Right ventricle myocardium superior (tissue), 1 donor: ENCODE measurements at places on chromosomes 6 and 20. TPM values are rescaled to one million over a fixed set of nuclear protein-coding genes. Genes with fewer than 3 reads are reported as not detected.

GRCh38 chr20:35135867-35136586 lies 11.1 kb downstream of the EDEM2 start:
- DNase-seq, result peak; percentile 57

Gene SLC13A3
- total RNA-seq, result 0.30 TPM

Gene SAMD10
- total RNA-seq, result 6.0 TPM

DNA sequence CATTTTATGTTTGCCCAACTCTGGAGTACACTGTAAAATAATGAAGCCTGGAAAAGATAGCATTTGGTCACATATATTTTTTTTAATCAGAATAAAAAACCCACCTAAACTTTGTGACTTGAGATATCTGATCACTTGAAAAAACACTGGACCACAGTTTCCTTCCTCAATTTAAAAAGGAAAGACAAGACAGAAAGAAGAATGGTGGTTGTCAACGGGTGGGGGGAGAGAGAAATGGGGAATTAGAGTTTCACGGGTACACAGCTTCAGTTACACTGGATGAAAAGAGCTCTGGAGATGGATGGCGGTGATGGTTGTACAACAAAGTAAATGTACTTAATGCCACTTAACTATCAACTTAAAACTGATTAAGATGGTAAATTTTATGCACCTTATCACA lies 14.7 kb upstream of the DST start:
- no peak for DNase-seq

DNA sequence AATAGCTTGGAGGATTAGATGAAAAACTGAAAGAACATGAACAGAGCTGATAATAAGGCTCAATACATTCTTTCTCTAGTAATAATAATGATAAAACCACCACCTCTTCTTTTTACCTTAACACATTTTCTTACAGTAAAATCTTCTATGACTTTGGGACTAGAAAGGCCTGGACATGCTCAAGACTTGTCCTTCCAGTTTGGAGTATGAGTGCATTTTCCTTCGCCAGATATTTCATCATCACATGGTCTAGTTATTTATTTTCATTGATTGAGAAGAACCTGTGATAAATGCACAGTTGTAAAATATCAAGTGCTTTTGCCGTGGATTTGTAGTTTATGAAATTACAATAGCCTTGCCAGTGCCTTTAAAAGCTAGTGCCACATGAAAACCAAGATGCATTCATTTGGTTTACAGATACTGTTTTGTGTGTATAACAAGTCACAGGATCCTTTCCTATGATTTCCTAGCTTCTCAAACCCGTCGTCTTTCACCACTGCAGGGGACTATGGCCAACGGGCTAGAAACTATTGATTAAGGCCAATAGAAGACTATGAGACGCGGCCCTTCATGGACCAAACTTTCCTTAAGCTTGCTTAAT lies 200.2 kb upstream of the ZNF217 start:
- no peak for DNase-seq

GRCh38 chr6:52574709-52575501 lies 2.0 kb downstream of the TRAM2 start:
- peak; percentile 58 for DNase-seq

DNA sequence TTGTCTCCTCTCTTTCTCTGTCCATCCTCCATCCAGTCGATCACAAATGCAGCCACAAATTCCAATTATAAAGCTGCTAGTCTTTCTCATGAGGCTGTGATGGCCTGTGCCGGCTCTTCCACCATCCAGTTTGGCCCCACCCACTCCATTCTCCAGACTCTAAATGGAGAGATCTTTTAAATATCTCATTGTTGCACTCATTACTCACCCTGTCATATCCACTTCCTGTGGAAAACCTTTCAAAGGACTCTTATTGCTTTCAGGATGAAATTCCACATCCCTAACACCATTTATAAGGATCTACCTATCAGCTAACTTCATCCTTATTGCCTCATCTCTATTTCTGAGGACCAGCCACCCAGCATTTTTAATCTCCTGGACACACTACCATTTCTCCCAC lies 70.6 kb downstream of the NRN1 start:
- no peak for DNase-seq

Gene CALHM6
- 1.4 TPM for total RNA-seq

- no peak for DNase-seq
Measured at GRCh38 chr20:2680046-2680445, 12.5 kb upstream of the EBF4 start.

Gene SLX4IP
- 2.6 TPM for total RNA-seq

Gene RAET1L
- total RNA-seq, result not detected

DNA sequence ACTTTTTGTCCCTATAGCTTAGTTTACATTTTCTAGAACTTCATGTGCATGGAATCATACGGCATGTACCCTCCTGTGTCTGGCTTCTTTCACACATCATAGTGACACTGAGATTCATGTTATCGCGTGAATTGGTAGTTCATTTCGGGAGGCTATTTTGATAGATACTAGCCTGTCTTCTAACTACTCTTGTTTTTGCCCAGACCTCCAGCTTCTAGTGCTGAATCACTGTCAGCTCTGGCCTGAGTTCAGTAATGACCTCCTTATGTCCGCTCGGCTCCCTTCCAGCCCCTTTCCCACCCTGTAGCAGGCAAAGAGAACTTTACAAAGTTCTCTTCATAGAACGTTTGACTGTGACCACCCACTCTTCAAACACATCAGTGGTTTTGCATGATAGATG lies 14.1 kb downstream of the MYBL2 start:
- DNase-seq, result no peak

GRCh38 chr6:40387871-40388264 lies 199.3 kb downstream of the LRFN2 start:
- DNase-seq, result no peak

GRCh38 chr6:25280344-25281074 lies 1.3 kb downstream of the CARMIL1 start:
- no peak for DNase-seq

DNA sequence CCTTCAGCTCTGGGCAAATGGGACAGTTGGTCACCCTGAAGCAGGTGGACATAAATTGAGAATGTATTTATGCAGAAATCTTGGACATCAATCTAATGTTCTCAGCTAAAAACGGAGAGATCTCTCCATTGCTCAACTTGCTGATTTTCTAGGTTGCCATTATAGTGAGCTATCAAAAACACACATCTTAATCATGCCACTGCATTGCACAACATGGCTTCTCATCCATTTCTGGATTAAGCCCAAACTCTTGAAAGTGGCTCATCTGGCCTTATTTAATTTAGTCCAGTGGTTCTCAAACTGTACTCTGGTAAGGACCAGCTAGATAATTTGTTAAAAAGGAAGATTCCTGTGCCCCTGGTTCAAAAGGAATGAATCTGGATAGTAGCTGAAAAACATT lies 324.9 kb upstream of the CITED2 start:
- no peak for DNase-seq

DNA sequence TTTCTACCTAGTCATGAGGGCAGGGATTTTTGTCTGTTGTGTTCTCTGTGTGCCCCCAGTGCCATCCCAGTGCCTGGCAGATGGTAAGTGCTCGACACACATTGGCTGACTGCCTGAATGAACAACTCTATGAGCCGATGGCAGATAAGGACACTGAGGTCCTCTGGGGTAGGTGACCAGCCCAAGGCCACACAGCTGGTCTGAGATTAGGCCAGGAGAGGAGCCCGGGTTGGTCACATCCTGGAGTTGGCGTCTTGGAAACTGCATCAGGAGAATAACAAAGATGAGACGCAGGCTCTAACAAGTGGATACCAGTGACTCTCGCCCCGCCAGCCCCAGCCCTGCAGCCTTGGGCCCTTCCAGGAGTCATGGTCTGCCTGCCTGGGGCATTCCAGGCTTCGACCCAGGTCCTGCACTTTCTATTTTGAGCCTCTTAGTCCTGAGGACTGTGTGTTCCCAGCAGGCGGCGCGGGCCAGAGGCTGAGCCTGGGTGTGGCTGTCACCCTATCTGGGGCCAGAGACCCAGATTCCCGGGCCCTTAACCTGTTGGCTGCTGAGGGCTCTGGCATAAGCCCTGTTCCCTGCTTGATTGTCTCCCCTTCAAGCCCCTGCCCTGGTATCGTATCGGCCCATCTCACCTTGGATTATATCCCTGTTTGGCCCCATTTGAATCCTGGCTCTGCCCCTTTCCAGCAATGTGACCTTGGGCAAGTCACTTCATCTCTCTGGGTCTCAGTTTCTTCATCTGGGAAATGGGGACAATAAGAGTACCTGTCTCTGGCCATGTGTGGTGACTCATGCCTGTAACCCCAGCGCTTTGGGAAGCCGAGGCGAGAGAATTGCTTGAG lies 88.3 kb downstream of the CEBPB start:
- peak; percentile 92 for DNase-seq
